H1 (cell line): ENCODE measurements at places on chromosomes 16 and 17. TPM values are rescaled to one million over a fixed set of nuclear protein-coding genes. Genes with fewer than 3 reads are reported as not detected.

Gene TMEM94
- polyA plus RNA-seq: 69.9 and 147 TPM in 2 replicates

Gene CCP110
- polyA plus RNA-seq: 2.6 and 3.2 TPM in 2 replicates

- DNase-seq: no peak
These were observed 191.1 kb downstream of the ZFHX3 start for GRCh38 chr16:72856797-72857196.

DNA sequence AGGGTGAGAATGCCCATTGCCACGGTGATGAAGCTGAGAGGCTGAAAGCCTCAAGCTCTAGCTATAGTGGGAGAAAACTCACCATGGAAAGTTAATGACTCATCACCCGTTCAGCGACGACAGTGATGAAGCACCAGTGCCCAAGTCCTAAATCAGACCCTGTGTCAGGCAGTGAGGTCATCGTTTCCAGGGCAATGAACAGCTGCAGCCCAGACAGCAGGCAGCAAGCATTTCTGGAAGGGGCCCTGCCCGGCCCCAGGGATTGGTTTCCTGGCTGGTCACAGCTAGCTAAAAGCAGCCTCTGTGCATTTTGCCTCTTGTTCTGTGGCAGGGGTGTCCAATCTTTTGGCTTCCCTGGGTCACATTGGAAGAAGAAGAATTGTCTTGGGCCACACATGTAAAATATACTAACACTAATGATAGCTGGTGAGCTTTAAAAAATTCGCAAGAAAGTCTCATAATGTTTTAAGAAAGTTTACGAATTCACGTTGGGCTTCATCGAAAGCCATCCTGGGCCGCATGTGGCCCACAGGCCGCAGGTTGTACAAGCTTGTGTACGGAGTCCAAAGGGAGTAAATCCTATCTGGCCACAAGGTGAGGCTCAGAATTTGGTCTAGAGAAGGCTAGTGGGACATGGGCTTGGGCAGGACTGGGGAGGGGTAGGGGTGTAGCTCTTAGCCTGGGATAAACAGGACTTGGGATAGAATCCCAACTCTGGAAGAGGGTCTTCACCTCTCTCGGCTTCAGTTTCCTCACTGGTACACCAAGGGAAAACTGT, 40.6 kb downstream of the MIS12 start:
- no peak for DNase-seq

DNA sequence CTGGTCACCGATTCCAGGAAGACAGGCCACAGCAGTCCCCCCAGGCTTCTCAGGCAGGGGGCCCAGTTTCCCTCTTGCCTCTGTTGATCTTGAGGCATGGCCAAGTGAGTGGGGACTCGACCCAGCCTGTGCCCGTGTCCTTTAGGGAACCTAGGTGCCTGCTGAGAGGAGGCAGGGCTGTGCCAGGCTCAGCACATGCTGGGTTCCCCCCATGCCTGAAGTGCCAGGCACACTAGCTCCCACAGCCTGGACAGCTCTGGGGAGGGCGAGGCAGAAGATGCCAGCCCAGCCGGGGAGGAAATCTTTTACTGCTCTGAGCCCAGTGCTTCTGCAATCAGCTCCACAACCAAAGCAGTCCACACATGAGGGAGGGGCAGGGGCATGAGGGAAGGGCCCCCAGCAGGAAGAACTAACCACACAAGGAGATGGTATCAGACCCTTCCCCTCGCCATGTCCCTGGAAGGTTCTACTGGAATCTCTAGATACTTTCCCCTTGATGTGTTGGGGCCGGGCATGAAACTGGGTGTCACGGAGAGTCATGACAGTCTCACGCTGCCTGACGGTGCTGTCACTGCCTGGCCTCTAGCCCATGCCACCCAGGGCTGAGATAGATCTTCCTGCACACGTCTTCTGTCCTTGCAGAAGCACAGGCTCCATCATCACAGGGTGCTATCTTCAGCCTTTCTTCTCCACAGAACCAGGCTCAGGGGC, 25.5 kb downstream of the MYO18A start:
- no peak for DNase-seq

- DNase-seq: no peak
These were observed 480 bp upstream of the PROCA1 start for GRCh38 chr17:28712032-28712704.

- DNase-seq: no peak
These were observed 259.0 kb upstream of the ZFHX3 start for GRCh38 chr16:73306901-73307413.
